ENCODE measurements at places on chromosomes 5 and 9.

- no peak for DNase-seq
Observed at GRCh38 chr5:173866858-173867679, 21.1 kb upstream of the CPEB4 start.

DNA sequence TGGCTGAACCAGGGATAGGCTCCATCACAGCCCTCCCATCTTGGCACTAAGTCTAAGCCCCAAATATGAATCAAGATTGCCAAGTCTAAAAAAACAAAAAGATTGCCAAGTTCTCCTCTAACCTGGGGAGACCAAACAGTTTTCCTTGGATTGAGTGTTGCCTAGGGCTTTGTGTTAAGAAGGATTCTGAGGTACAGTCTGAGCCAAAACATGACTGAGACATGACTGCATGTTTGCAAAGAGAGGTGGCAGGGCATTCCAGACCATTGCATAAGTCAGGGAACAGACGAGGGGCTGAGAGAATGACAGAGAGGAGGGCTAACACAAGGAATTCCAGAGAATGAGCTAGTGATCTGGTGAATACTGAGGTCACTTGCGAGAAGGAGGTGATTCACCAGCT, 11.4 kb downstream of the LAMC3 start:
- no peak for DNase-seq

DNA sequence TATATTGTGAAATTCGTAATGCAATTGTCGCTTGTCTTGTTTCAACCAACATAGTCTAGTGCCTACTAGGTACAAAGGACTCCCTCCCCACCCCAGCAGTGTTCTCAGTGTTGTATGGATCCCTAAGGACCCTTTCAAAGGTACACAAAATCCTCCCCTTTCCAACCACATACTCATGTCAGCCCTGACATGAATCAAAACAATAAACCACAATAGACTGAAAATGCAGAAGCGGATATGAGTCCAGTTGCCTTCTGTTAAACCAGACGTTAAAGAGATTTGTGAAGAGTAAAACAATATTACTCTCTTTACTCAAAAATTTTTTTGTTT, 82.4 kb upstream of the IFNK start:
- DNase-seq = no peak

GRCh38 chr9:6590772-6591384, 54.7 kb downstream of the GLDC start:
- DNase-seq = no peak

DNA sequence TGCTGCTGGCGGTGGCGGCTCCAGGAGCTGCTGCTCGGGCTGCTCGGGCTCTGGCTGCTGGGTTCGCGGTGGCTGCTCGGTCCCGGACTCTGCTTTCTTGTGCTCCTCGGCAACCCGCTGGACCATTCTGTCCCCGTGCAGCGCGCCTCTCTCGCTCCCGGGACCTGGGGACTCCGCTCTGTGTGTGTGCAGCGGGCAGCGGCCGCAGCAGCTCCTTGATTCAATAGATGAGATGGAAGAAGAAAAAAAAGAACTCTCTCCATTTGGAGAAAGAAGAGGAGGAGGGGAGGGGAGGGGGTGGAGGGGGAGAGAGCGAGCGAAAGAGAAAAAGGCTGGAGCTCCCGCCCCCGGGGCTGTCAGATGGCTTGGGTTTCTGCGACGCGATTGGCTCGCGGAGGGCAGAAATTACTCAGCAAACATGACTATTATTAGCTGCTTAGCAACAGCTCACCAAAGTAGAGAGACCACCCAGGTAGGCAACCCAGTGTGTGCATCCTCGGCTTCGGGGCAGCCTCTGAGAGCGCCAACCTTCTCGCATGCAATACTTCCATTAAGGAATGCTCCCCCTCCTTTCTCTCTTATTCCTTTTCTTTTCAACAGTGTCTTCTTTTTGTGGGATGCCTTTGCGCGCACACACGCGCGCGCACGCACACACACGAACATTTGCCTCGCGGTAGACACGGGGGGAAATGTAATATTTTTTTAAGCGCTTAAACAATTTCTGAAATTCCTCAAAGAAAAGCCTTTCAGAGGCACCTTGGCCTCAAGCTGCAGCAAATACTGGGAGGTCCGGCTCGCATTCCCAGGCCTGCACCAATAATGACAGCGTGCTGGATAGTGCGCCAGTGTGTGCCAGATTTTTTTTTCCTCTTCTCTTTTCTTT, 7.6 kb downstream of the PTCH1 start:
- DNase-seq = peak; percentile 85

DNA sequence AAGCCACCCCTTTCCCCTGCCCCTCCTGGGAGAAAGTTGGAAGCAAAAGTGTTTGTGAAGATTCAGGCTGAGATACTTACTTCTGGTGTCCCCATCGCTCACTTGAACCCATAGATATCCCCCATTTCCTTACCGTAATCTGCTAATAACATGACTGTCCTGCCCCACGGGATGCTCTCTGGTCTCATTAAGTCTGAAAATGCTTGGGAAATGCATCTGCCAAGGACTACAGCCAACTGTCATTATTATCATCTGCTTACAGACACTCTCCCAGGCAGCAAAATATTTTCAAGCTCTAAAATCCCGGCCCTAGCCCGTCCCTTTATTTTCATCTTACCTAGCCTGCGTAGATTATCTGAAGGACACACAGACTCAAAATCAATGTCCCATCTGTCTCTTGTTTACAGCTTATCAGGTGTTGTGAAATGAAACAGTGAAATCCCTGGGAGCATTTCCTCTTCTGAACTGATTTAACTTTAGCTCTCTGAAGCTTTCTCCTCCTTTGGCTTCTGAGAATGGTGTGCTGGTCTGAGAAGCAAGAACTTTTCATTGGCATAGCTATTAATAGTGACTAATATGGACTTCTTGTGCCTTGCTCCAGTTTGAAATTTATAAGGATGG, 126.9 kb upstream of the OSMR start:
- DNase-seq = no peak

DNA sequence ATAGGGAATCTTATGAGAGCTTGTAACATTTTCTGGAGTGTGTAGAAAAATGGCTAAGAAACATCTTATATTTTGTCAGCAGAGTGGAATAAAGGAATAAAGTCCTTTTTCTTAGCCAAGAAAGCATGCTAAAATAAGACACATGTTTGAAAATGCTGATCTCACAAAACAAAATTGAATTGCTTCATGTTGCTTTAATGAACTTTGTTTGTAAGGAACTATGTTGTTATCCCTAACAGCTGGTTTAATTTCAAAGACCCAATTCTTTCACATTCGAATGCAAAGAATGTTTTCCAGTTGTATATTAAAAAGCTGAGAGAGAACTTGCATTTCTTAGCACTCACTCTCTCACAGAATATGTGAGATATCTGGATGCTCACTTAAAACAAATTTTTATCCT, 107.6 kb downstream of the MUSK start:
- DNase-seq = no peak

DNA sequence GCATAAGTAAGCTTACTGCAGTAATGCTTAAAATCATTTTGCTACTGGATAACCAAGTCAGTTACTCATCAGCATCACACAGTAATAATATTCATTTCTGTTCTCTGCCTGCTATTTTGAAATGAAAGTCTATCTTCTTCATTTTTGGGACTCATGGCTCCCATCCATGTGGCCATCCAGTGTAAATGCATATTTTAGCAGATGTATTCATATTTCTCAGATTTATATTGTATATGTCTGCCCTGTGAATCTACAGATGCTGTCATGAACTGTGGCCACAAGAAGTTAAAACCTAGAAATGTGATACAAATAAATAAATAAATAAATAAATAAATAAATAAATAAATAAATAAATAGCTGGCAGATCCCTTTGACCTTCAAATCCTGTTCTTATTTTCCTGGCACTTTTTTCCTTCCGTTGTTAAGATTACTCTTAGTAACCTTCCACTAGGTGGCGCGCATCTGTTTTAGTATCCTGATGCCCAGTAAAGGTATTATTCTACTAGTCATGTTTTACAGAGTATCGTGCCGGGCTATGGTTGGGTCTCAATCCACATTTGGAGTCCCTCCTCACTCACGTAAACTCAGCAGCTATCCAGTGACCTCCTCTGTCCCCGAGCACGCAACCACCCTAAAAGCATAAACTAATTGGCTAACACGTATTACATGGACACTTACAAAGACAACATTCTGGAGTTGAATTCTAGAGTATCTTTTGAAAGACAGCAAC, 79.2 kb upstream of the IL7R start:
- DNase-seq = peak; percentile 10

DNA sequence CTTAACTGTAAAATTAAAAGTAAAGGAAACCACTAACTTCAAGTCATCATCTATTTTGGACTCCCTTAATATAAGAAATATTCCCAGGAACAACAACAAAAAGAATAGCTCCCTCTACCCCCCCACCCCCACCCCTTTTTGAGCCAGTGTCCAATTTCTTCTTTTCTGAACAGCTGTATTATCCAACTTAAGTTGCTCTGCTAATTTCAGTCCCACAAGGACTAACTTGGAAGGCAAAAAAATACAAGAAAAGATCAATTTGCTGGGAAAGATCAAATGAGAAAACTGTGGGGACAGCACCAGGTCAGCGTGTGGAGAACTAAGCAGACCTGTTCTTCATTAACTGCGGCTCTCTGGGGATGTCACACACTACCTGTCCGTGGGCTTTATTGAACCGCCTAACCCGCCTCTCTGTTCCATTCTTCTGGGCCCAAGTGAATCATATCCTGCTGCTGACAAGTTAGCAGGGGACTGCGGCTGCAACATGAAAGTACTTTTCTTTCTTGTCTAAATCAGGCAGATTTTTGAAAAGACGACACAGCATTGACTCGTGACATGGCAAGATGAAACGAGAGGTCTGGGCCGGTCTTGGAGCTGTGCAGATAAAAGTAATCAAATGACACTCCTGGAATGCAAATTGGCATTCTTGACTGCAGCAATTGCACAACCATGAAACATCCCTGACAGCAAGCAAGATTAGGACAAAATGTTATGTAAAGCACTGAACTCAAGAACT, 2.7 kb downstream of the BNC2 start:
- no peak for DNase-seq

GRCh38 chr9:92608909-92609445, 61.0 kb downstream of the IPPK start:
- DNase-seq = no peak

DNA sequence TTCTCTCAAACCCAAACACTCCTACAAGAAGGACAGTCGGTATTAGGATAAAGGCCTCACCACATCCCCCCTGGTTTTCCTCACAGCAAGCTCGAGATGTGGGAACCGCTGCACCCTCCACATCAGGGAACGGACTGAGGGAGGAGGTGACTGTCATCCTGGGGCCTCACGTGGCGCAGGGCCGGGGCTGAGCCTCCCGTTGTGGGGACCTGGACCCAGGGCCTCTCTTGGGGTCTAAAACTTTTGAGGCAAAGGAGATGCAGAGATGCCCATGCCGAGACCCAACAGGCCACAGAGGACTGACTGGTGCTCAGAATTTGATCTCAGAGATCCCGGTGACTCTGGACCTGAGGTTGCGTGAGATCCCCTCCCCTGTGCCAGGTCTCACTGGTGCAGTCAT, 72.7 kb downstream of the MRPL36 start:
- no peak for DNase-seq

GRCh38 chr5:198516-199196, 7.4 kb downstream of the LRRC14B start:
- DNase-seq = no peak

GRCh38 chr5:78102500-78102899, 192.0 kb downstream of the AP3B1 start:
- DNase-seq = no peak

- no peak for DNase-seq
Observed at GRCh38 chr5:8060235-8060952, 191.4 kb downstream of the MTRR start.

DNA sequence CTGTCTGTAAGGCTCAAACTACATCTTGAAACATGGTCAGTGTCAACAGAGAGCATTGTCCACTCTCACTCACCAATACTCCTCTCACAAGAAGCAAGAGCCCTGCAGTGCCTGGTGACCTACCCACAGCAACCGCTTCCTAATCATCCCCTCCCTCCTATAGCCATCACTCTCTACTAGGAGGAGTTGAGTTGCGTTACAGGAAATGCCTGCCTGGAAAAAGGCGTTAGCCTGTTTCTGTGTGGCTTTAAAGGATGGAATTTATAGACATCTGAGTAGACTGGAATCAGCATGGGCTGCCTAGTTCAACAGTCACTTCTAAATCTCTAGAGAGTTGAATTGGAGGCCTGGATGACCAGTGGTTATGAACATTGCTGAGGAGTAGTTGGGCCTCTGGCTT, 108.3 kb upstream of the FER start:
- DNase-seq = no peak

GRCh38 chr9:81886665-81887064, 41.6 kb upstream of the SPATA31D4 start:
- no peak for DNase-seq

- DNase-seq = no peak
Observed at GRCh38 chr9:88922091-88922490, 69.2 kb upstream of the S1PR3 start.

DNA sequence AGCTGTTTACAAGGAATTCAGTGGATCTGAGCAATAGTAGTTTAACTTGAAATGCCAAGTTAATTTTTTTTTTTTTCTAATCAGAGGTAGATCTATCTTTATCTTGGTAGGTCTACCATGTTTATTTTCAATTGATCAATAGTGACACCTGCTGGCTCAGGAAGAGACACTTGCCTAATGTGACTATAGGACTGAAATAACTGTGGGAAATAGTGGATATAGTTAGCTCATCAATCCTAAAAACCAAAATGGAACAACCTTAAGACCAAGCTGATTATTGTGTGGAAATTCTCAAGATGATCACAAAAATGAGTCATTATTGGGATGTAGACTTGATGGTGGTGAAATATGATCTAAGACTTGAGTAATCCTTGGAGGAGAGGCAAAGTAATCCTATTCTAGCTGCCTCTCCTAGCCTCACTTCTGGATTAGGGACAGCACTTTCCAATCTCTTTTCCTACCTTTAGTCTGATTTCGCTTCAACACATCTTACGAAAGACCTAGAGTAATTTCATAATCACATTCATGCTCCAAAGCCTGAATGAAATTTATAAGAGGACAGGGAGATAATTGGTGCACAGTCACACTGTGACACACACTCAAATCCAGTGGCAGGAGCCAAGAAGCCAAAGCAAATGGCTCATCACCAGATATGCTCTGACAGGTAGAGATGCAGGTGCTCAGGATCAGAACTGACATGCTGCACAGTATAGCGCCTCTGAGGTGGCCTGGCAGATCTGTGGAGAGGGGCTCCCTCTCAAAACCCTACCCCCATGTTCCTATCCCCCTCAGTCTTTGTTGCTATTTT, 156.3 kb downstream of the HMHB1 start:
- peak; percentile 30 for DNase-seq

GRCh38 chr5:155260798-155261197, 247.2 kb downstream of the KIF4B start:
- peak; percentile 21 for DNase-seq

GRCh38 chr9:134233022-134233421, 68.7 kb upstream of the RNU6ATAC start:
- DNase-seq = no peak

GRCh38 chr9:78383130-78383529, 86.2 kb downstream of the PSAT1 start:
- DNase-seq = no peak

GRCh38 chr9:15238646-15239045, 68.4 kb downstream of the TTC39B start:
- no peak for DNase-seq

Data from NCI-H2227 treated with DMSO at 0.1 percent for 48 hours (cell line).